ENCODE measurements at places on chromosomes 16 and 17.

- DNase-seq: no peak
Measured at GRCh38 chr17:73338050-73338521, 26.3 kb upstream of the CDC42EP4 start.

- DNase-seq: no peak
Measured at GRCh38 chr16:53864819-53865493, 161.0 kb downstream of the FTO start.

GRCh38 chr16:12951976-12952375 is 50.6 kb downstream of the SHISA9 start:
- no peak for DNase-seq

GRCh38 chr16:54931120-54932014 is 702 bp downstream of the IRX5 start:
- no peak for DNase-seq

DNA sequence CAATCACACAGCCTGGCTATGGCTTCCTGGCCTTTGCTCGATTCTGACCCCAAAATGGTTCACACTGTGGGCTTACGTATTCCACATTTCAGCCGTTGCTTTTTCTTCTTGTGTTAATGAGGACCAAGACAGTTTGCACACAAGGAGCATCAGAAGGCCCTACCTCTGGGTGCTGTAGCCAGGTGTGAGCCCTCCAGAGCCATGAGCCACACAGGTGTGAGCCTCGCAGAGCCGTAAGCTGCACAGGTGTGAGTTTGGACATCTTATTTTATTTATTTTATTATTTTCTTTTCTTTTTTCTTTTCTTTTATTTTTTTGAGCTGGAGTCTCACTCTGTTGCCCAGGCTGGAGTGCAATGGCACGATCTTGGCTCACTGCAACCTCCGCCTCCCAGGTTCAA is 70.6 kb downstream of the LMF1 start:
- DNase-seq: no peak

GRCh38 chr17:21185061-21185460 is 28.9 kb downstream of the TMEM11 start:
- DNase-seq: no peak

DNA sequence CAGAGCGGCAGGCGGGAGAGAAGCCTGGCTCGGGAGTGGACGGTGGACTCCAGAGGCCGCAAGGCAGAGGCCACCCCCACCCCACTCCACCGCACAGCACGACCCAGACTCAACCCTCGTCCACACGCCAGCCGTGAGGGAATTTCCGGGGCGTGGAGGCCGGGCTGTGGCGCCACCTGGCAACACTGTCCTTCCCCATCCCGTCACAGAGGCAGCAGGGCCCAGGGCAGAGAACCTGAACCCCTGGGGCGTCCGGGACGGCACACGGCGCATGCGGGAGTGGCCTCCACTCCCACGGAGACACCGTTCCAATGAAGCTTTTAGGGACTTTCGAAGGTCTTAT is 23.5 kb downstream of the GNPTG start:
- no peak for DNase-seq

DNA sequence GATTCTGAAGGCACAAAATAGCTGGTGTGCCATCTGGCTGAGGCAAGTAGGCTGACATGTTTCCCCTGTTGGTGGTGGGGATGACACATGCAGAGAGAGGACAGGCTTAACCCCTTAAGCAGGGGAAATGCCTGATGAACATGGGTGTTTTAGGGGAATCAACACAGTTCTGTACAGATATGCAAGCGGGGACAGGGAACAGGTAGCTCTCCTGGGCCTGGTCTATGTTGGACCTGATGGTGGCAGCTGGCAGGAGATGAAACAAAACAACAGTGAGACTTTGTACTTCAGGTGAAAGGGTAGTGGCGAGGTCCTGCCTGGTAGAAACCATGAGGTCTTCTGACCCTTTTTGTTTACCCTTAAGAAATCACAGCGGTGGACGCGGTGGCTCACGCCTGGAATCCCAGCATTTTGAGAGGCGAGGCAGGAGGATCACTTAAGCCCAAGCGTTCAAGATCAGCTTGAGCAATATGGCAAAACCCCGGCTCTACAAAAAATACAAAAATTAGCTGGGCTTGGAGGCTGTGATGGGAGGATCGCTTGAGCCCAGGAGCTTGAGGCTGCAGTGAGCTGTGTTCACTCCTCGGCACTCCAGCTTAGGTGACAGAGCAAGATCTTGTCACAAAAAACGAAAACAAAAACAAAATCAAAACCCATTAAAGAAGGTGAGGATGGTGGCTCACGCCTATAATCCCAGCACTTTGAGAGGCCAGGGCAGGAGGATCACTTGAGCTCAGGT is 10.5 kb downstream of the OR1F1 start:
- DNase-seq: no peak

GRCh38 chr17:58324056-58324408 is 4.6 kb downstream of the TSPOAP1 start:
- no peak for DNase-seq

DNA sequence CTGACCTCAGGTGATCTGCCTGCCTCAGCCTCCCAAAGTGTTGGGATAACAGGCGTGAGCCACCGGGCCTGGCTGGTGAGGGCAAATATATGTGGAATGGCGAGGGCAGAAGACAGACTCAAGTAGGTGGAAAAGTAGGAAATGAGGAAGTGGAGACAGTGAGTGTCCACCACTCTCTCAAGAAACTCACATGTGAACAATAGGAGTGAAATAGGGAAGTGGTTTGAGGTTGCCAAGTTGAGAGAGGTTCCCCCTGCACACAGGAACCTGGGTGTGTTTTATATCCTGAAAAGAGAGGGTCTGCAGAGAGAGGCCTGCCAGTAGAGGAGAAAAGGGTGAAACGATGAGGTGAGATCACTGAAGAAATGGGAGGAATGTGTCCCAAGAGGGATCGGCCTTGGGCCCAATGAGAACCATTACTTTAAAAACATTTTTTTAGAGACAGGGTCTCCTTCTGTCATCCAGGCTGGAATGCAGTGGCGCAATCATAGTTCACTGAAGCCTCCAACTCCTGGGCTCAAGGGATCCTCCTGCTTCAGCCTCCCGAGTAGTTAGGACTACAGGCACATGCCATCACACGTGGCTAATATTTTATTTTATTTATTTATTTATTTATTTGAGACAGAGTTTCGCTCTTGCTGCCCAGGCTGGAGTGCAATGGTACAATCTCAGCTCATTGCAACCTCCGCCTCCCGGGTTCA is 17.1 kb upstream of the CORO1A start:
- no peak for DNase-seq

DNA sequence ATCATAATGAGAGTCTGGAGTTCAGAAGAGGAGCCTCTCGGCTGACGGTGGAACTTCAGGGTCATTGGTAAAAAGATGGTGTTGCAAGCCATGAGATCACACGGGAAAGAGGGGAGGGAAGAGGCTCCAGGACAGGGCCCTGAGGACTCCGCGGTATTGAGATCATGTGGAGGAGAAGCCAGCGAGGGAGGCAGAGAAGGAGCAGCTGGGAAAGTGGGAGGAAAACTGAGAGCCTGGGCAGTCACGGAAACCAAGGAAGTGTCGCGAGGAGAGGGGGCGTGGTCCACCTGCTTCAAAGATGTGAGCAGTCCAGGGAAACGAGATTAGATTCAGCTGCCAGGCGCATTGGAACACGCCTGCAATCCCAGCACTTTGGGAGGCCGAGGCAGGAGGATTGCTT is 27.7 kb upstream of the SBK1 start:
- DNase-seq: no peak

GRCh38 chr17:4948166-4948930 is at the start of gene PFN1:
TSS of gene PFN1 (minus strand) at chr17:4948530. CDS start at chr17:4948394, 136 bp downstream.
- peak; percentile 94 for DNase-seq

- no peak for DNase-seq
Measured at GRCh38 chr16:60816461-60816860, 1219.8 kb downstream of the CDH8 start.

DNA sequence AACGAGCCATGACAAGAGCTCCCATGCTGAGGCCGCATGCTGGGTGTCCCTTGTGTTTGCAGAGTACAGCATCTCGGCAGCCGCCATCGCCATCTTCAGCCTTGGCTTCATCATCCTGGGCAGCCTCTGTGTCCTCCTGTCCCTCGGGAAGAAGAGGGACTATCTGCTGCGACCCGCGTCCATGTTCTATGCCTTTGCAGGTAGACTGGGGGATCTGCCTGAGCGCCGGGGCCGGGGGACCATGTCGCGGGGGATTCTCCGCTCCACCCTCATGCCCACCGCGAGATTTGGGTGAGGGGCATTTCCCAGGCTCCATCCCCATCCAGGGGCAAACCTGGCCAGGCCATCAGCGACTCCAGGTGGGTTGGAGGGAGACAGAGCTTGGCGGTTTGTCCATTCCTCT is 10.7 kb downstream of the CACNG1 start:
- no peak for DNase-seq

GRCh38 chr17:50360486-50361115 is 12.4 kb downstream of the MRPL27 start:
- no peak for DNase-seq

- no peak for DNase-seq
Measured at GRCh38 chr16:21620592-21620991, 21.2 kb downstream of the METTL9 start.

- no peak for DNase-seq
Measured at GRCh38 chr16:8310323-8310722, 280.0 kb downstream of the TMEM114 start.

- no peak for DNase-seq
Measured at GRCh38 chr16:88976366-88977017, 515 bp downstream of the CBFA2T3 start.

GRCh38 chr17:73588301-73588846 is 55.9 kb downstream of the SDK2 start:
- DNase-seq: no peak

DNA sequence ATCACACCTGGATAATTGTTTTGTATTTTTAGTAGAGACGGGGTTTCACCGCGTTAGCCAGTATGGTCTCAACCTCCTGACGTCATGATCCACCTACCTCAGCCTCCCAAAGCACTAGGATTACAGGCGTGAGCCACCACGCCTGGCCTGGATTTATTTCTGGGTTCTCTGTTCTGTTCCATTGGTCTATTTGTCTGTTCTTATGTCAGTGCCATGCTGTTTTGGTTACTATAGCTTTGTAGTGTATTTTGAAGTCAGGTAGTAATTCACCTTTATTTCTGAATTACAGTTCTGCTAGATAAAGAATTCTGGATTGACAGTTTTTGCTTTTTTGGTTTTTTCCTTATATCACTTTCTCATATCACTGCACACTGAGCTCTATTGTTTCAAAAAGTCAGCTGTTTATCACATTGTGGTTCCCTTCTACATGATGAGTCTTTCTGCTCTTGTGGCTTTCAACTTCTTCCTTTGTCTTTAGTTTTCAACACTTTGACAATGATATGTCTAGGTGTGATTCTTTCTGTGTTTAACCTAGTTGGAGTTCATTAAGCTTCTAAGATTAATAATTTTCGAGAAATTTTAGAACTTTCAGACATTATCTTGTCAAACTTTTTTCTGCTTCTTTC is 98.2 kb downstream of the CA4 start:
- no peak for DNase-seq

DNA sequence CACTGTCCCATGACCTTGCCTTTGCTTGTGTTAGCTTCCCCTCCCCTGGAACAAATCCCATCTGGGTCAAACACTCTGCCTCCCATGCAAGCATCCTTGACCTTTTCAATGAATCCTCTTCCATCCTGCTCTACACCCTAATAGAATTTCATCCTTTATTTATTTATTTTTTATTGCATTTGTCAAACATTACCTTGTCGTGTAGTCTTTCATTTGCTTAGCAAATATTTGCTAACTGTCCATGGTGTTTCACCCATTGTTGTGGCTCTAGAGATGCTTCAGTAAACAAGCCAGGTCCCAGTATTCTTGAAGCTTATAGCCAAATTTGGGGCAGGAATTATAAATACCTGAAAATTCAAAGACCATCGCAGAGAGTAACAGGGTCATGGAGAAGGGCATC is 51.0 kb upstream of the MRTFB start:
- no peak for DNase-seq

DNA sequence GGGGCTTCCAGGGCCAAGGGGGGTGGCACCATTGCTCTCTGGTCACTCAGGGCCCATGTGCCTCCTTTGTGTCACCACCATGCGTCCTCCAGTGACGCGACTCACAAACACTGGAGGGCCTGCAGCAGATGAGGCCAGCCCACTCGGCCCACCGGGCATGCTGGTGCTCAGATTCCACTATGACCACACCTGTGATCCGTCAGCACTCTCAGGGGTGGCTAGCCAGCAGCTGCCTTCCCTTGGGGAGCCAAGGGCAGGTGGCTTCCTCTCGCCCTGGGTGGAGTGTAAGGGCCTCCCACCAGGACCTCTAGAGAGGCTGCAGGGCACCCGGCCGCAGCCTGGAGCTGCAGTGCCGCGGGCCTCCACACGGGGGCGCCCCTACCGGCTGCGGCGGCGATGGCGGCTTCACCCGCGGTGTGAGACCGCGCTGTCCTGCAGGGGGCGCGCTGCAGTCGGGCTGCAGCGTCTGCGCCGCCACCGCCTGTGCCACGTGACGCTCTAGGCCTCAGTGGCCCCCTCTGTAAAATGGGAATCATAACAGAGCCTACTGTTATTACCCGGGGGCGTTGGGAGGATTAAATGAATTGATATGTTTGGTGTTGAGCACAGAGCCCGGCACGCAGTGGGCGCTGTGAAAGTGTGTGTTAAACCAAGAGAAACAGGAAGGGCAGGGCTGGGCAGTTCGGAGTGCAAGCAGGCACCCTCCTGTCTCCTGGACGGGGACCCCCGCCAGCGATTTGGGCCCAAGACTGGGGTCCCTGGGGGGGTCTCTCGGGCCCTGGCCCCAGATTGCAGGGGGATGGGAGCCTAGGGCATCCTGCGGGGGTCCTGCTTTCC is 192.4 kb upstream of the GSE1 start:
- DNase-seq: no peak

GRCh38 chr17:5896215-5896614 is 174.0 kb upstream of the WSCD1 start:
- no peak for DNase-seq

DNA sequence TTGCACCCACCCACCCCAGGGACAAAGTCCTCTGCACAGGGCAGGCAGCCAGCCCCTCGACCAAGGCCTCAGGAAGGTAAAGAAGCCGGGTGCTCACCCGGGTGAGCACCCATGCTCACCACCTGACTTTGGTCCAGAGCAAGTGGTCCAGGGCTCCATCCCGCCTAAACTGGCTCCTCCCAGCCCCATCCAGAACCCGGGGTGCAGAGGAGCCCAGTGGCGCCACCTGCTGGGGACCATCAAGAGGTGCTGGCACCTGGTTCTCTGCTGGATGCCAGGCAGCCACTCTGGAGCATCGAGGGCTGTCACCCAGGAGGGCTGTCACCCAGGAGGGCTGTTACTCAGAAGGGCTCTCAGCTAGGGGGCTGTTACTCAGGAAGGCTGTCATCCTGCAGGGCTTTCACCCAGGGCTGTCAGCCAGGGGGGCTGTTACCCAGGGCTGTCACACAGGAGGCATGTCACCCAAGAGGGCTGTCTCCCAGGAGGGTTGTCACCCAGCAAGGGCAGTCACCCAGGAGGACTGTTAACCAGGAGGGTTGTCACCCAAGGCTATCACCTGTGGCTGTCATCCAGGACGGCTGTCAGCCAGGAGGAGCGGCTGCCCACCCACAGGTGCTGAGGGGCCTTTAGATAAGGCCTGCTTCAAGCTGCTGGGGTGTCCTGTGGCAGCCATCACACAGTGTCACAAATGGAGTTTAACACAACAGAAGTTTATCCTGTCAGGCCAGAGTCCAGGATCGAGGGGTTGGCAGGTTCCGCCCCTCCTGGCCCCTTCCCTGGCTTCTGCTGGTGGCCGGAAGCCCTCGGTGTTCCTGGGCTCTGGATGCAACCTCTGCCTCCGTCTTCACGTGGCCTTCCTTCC is 98.5 kb downstream of the TNFRSF13B start:
- no peak for DNase-seq
